Cardiac muscle cell (in vitro differentiated cells and primary cell): ENCODE measurements at places on chromosomes 11 and 22. TPM values are rescaled to one million over a fixed set of nuclear protein-coding genes. Genes with fewer than 3 reads are reported as not detected.

The OR8G1 gene
- not detected in 2 replicates for polyA plus RNA-seq

The TMEM191C gene
- polyA plus RNA-seq: 11.3 and 11.8 TPM in 2 replicates

The LRRC74B gene
- polyA plus RNA-seq: 1.2 TPM in 1 of 2 replicates, not detected in the other

The FGF19 gene
- not detected in 2 replicates for polyA plus RNA-seq

The MMP1 gene
- 0.94 TPM in 1 of 2 replicates, not detected in the other for polyA plus RNA-seq

The FJX1 gene
- 1.7 and 5.4 TPM in 2 replicates for polyA plus RNA-seq

The DDTL gene
- 11.9 and 13.8 TPM in 2 replicates for polyA plus RNA-seq

The DKK3 gene
- polyA plus RNA-seq: 226 and 238 TPM in 2 replicates

The ATL3 gene
- polyA plus RNA-seq: 2.4 and 3.8 TPM in 2 replicates

The JAML gene
- polyA plus RNA-seq: not detected in 2 replicates

The GPHA2 gene
- polyA plus RNA-seq: 0.60 TPM in 1 of 2 replicates, not detected in the other

The ZNF215 gene
- polyA plus RNA-seq: 1.0 and 1.6 TPM in 2 replicates

The HBG1 gene
- polyA plus RNA-seq: not detected in 2 replicates

The NAV2 gene
- polyA plus RNA-seq: 113 and 120 TPM in 2 replicates

The RIMBP3B gene
- polyA plus RNA-seq: 0.24 and 0.34 TPM in 2 replicates

The UFD1 gene
- 36.9 and 77.3 TPM in 2 replicates for polyA plus RNA-seq

The LSP1 gene
- 2.1 and 2.8 TPM in 2 replicates for polyA plus RNA-seq

The NPTXR gene
- polyA plus RNA-seq: 4.0 and 4.2 TPM in 2 replicates

The CHRM4 gene
- not detected in 2 replicates for polyA plus RNA-seq

The PRG2 gene
- not detected in 2 replicates for polyA plus RNA-seq

The DEFB131B gene
- polyA plus RNA-seq: not detected in 2 replicates

The SMTNL1 gene
- 0.47 and 0.89 TPM in 2 replicates for polyA plus RNA-seq

The BTBD18 gene
- 1.5 and 2.4 TPM in 2 replicates for polyA plus RNA-seq

The MOV10L1 gene
- polyA plus RNA-seq: 1.1 TPM in 1 of 2 replicates, not detected in the other

The ARL2 gene
- 230 and 246 TPM in 2 replicates for polyA plus RNA-seq

The GSC2 gene
- polyA plus RNA-seq: not detected in 2 replicates

The MYBPC3 gene
- 476 and 751 TPM in 2 replicates for polyA plus RNA-seq

The OTOG gene
- 0.49 TPM in 1 of 2 replicates, not detected in the other for polyA plus RNA-seq

The EIF1AD gene
- polyA plus RNA-seq: 24.6 and 30.8 TPM in 2 replicates

The PLEKHB1 gene
- 21.8 and 23.5 TPM in 2 replicates for polyA plus RNA-seq

The TXN2 gene
- 143 and 193 TPM in 2 replicates for polyA plus RNA-seq

The CCDC116 gene
- 0.17 and 0.94 TPM in 2 replicates for polyA plus RNA-seq

The RANGAP1 gene
- polyA plus RNA-seq: 43.3 and 78.4 TPM in 2 replicates

The DMC1 gene
- polyA plus RNA-seq: 2.6 TPM in 1 of 2 replicates, not detected in the other

The ALDH3B2 gene
- polyA plus RNA-seq: not detected in 2 replicates

The CYB5R2 gene
- 3.3 and 4.5 TPM in 2 replicates for polyA plus RNA-seq

The UBQLN3 gene
- polyA plus RNA-seq: 0.52 TPM in 1 of 2 replicates, not detected in the other

The CRYBB2 gene
- not detected in 2 replicates for polyA plus RNA-seq

The ACR gene
- polyA plus RNA-seq: not detected in 2 replicates

The LRRC75B gene
- 48.4 and 58.5 TPM in 2 replicates for polyA plus RNA-seq
